ENCODE measurements at places on chromosomes 12 and 14.

- no peak for DNase-seq
These were observed 2.8 kb upstream of the PIWIL1 start for GRCh38 chr12:130334937-130335336.

- DNase-seq = no peak
These were observed 18.9 kb upstream of the CEBPE start for GRCh38 chr14:23137813-23138535.

DNA sequence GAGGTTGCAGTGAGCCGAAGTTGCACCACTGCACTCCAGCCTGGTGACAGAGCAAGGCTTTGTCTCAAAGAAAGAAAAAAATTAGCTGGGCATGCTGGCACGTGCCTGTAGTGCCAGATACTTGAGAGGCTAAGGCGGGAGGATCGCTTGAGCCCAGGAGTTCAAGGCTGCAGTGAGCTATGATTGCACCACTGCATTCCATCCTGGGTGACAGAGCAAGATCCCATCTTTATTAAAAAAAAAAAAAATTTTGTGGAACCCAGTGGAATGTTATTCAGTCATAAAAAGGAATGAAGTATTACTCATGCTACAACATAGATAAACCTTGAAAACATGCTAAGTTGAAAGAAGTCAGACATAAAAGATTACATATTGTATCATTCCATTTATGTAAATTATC is 8.3 kb upstream of the ERBB3 start:
- no peak for DNase-seq

GRCh38 chr12:104154806-104155205 is 16.8 kb upstream of the NFYB start:
- DNase-seq = no peak

DNA sequence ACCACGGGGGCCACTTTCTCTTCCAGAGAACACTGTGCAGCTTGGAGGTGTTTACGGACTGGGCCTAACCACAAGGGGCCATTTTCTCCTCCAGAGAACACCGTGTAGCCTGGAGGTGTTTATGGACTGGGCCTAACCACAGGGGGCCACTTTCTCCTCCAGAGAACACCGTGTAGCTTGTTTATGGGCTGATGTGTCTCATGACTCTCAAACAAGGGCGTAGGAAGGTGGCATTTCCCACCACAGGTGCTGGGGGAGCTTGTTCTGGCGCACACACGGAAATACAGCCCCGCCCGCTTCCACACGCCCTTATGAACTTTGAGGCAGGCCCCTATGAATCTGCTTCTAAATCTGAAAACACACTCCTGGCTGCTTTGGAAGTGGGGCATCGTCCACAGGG is 174.6 kb upstream of the SFSWAP start:
- peak; percentile 58 for DNase-seq

GRCh38 chr14:71361336-71361735 is 454.1 kb downstream of the PCNX1 start:
- no peak for DNase-seq

DNA sequence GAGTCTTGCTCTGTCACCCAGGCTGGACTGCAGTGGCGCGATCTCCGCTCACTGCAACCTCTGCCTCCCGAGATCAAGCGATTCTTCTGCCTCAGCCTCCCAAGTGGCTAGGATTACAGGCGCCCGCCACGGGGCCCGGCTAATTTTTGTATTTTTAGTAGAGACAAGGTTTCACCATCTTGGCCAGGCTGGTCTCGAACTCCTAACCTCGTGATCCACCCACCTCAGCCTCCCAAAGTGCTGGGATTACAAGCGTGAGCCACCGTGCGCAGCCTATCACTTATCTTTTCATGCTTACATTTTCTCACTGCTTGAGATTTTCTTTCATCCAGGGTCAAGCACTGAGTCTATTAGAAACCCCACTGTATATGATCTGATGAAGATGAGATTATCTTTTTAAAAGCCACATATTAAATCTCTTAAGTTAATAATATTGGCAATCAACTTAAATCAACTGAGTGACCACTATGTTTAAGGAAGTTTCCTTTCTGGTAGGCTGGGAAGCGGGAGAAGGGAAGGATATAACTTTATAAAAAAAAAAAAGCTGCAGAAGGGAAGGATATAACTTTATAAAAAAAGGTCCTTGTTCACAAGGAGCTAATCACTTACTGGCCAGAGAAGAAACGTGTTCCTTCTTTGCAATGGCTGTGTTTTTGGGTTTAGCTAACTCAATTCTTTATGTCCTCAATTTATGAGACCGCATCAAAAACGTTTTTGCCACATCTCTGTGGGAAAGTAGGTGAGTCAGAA is 1.3 kb upstream of the MDM2 start:
- no peak for DNase-seq

- DNase-seq = no peak
These were observed 23.6 kb downstream of the RASSF3 start for GRCh38 chr12:64633940-64634337.

DNA sequence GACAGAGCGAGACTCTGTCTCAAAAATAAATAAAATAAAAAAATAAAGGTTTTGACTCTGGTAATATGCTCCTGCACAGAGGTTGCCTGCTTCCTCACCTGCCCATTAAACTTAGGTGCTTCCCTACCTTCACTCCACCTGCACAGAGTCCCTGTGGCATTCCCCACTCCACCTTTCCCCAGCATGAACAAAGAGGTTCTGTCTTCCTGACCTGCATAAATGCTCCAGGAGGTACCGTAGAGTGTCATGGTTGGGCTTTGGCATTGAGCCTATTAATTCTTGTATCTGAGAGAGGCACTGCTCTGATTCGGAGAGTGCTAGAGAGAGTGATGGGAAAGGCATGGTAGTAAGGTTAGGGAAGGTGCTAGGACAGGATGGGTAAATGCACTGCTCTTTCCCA is 6.3 kb downstream of the ARHGAP9 start:
- no peak for DNase-seq

DNA sequence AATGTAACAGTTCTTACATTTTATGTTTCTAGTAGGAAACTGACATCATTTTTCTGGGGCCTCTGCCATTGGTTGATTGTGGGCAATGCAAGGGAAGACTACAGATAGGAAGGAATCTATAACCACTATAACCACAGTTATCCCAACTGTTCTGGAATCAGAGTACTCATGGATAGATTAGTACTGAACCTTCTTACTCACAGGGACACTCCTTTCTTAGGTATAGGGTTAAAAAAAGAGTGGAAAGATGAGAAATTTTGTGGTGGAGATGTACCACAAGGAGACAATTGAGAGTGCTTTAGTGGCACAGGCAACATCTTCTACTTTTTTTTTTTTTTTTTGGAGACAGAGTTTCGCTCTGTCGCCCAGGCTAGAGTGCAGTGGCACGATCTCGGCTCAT is 21.0 kb downstream of the TMEM116 start:
- no peak for DNase-seq

DNA sequence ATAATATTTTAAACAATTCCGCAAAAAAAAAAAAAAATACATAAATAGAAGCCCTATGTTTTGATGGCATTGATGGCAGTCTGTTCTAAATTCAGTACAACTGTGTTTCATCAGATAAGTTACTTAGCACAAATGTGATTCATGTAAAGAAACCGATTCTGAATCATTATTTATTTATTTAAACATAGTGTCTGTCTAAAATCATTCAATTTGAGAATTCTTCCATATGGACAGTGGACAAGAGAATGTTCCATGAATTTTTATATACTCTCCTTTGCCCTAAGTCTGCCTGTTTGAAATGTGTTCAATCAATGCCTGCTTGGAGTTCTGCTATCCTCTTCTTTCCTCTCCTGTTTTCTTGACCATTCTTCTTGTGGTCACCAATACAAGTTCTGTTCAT is 126.5 kb downstream of the PDE3A start:
- no peak for DNase-seq

DNA sequence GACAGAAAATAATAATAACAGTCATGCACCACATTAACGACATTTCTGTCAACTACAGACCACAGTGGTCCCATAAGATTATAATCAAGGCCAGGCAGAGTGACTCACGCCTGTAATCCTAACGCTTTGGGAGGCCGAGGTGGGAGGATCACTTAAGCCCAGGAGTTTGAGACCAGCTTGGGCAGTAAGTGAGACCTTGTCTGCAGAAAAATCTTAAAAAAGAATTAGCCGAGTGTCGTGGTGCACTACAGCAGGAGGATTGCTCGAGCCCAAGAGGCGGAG is 8.6 kb downstream of the NAB2 start:
- no peak for DNase-seq

DNA sequence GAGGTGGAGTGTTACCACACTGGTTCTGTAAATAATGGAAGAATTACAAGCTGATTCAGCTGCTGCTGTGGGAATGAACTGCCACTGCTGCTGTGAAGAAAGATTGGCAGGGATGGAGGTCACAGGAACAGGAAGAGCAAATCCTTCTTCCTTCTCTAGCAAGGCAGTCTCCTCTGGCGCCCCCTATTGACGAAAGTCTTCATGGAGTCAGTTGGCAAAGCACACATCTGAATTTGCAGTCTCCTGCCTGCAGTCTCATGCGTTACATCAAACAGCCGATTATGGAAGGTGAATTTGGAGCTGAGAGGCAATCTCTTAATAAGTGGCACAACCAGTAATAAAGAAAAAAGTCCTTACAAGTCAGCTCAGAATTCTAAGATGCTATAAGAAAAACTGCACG is 106.0 kb upstream of the TMTC1 start:
- DNase-seq = no peak

- no peak for DNase-seq
These were observed 37.9 kb downstream of the AKAP6 start for GRCh38 chr14:32366986-32367385.

GRCh38 chr12:75884465-75884985 is 147.1 kb downstream of the PHLDA1 start:
- no peak for DNase-seq

- no peak for DNase-seq
These were observed 37.9 kb upstream of the GALNT9 start for GRCh38 chr12:132367071-132367851.

DNA sequence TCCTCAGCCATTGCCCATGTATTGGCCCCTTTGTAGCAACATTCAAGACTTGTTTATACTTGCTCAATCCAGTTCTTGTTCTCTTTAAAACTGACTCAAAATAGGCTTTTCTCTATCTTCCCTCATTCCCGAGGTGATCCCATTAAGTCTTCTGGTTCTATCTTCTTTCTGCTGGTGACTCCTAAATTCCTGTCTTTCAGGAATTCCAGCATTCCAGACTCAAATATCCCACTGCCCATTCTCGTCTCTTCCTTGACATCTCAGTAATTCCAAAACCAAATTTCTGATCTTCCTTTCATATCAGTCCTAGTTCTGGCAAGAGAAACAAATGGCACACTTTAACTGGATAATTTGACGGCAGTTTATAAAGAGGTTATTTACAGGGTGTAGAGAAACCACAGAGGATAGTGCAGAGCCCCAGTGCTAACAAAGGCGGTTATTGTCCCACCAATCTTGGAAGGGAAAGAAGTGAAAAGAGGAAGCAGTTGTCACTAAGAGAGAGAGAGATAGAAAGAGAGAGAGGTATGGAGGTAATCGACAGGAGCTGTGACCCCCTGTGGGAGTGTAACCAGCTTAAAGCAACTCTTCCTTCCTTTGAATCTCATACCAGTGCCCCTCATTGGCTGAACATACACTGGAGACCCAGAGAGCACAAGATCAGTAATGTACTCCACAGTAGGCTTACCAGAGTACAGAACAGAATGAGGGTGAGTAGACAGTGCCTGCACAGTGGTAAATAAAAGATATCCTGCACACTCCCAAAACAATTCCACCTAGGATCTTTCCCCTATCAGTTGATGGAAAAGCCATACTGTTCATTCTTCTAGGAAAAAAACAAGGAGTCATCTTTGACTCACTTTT is 177.6 kb upstream of the LMNTD1 start:
- no peak for DNase-seq

GRCh38 chr12:100185361-100185894 is 15.2 kb upstream of the ACTR6 start:
- no peak for DNase-seq

- no peak for DNase-seq
These were observed 364.5 kb downstream of the PAWR start for GRCh38 chr12:79326222-79326621.

- DNase-seq = no peak
These were observed 44.3 kb downstream of the SUDS3 start for GRCh38 chr12:118420673-118421072.

DNA sequence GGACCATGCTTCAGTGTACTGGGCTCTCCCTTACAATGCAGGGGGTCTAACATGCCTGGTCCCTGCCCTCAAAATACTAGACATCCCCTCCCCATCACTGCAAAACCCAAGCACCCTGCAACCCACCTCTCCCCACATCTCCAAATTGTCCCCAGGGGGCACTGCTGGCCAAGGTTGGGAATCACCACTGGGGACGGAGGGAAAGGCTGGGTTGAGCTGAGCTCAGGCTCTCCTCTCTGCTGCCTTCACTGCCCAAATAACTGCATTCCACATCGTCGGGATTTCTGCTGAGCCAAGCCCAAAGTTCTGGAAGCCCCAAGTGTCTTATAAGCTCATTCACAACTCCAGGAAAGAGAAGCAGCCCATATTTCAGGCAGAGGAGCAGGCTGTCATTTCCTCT is 69.6 kb downstream of the NT5DC3 start:
- DNase-seq = no peak

DNA sequence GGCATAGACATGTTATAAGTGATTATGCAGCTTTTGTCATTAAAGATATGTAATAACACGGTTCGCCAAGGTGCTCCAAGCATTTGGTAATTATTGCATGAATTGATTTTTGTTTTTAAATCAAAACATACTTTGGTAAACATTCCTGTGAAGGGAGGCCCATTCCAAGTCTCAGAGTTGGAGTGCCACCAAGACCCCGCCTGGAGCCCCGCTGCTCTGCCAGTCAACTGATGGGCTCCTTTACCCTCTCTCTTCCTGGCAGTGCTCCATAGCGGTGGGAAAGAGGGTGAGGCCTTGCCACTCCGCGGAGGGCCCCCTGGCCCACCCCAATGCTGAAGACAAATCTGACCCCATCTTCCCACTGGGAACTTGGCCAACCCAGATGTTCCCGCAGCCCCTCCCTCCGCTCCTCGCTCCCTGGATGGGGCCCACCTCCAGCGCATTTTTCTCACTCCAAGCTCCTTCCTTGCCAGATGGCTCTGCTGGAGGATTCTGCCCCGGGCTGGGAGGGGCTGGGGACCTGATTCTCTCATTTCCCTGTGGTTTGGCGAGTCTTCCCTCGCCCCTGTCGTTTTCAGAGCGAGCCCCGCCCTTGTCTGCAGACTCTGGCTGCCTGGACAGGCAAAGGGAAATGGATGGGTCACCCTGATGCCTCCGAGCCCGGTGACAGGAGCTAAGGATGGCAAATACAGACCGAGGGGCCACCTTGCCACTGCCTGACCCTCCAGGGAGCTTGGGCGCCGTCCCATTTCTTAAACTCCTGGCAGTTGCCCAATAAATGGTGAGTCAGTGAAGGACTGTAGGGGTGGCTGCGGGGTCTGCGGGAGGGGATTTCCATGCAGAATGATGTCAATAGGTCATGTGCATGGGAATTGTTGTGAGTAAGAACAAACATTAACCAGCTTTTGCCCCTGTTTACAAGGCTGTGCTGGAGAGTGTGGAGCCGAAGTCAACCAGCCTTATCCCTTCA is 9.2 kb upstream of the PAPLN start:
- DNase-seq = no peak

DNA sequence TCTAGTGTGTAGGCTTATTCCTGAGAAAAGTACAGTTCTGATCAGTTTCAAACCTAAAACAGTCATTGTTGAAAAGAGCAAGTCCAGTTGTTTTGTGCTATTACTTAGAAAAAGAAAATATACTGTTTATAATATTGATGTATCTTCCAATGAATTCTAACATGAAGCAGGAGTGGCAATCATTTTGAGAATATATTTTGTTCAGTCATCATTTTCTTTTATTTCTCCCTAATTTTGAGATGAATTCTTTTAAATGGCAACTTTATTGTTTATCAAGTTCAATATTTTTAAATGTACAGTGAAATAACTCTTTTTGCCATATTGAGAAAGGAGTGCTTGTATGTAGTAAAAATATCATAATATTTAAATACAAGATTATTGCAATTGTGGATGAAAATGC is 862.2 kb upstream of the MDGA2 start:
- DNase-seq = no peak

Data from naive thymus-derived CD4-positive, alpha-beta T cell (primary cell).